Forelimb muscle (tissue), 1 donor: ENCODE measurements at places on chromosomes 3 and 15. TPM values are rescaled to one million over a fixed set of nuclear protein-coding genes. Genes with fewer than 3 reads are reported as not detected.
A peak's percentile ranks its signal among the peaks of the same experiment; 100 is the strongest.

DNA sequence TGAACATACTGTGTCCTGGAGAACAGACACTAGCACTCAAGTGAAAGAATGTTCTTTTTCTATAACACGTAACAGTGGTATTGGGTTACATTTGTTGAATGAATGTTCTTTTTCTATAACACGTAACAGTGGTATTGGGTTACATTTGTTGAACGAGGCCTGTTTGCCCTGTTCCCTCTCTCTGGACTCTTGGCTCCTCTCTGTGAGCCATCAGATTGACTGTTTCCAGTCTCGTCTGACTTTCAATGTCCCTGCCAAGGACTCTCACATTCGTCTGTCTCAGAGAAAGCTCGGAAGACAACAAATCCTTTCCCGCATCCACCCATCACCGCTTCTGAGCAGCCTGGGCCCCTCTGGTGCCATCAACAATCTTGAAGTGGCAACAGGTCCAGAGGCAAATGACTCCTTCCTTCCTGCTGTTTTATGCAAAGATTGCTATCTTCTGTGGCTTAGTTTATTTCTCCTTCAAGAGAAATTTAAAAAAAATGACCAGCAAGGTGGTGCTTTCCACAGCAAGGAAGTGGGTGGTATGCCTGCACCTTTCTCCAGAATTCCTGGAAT, 8.0 kb downstream of the TMEM45A start:
- DNase-seq, result no peak

ZNF660 gene
- polyA plus RNA-seq, result 4.1 TPM

- DNase-seq, result no peak
Measured at GRCh38 chr3:27971600-27971999, 249.5 kb upstream of the EOMES start.

- DNase-seq, result no peak
Measured at GRCh38 chr3:114714237-114714636, 420.4 kb downstream of the TIGIT start.

DNA sequence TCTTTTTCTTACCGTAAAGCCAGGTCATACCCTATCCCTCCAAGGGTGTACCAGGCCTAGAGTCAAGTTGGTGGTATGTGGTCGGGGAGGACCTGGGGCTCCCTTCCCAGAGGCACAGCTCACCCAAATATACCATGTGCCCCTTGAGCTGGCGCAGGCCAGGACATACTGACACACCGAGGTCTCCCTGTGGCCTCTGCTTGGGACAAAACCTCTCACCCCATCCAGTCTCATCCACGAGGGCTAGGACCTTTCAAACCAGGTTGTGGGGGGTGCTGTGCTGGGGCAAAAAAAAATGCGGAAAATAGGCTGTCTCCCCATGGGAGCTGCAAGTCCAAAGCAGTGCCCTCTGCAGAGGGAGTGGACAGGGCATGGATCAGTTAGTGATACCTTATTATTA, 22.8 kb downstream of the PTH1R start:
- DNase-seq, result no peak

- DNase-seq, result peak; percentile 17
Measured at GRCh38 chr15:67884514-67885174, 44.8 kb upstream of the RNU6-1 start.

- DNase-seq, result peak; percentile 46
Measured at GRCh38 chr3:42179110-42179725, 86.8 kb downstream of the CCK start.

- no peak for DNase-seq
Measured at GRCh38 chr3:182892226-182892625, 88.1 kb downstream of the DCUN1D1 start.

DNA sequence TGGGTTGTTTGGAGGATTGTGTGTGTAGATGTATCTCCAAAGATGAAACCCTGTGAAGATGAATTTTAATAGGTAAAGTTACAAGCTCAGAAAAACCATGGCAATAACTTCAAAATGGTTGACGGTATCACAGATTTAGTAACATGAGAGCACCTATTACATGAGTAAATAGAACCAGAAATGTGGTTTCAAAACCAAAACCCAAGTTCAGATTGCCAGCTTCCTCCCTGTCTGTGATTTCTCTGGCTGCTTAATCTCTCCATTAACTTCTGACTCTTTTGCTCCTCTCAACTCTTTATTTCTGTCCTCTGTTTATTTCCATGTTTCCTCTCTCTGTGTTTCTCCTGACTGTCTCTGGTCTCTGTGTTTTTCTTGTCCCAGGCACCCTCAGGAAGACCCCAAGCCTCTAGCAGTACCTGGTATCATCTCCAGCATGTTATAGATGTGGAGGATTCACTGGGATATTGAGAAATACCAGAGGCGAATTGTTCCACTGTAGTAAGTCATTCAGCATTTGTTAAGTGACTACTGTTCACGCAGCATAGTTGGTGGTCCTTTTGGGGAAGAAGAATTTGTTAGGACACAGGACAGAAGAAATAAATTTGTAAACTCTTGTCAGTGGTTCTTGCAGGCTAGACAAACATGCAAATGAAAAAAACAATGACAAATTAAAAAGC, 138.8 kb downstream of the BBX start:
- no peak for DNase-seq

- DNase-seq, result no peak
Measured at GRCh38 chr15:35496585-35496984, 49.4 kb downstream of the DPH6 start.

SCG5 gene
- 8.5 TPM for polyA plus RNA-seq

- no peak for DNase-seq
Measured at GRCh38 chr3:102511639-102512038, 76.8 kb downstream of the ZPLD1 start.

- no peak for DNase-seq
Measured at GRCh38 chr3:57755368-57755675, 787 bp upstream of the SLMAP start.

GRCh38 chr3:180749322-180749721, 70.0 kb upstream of the CCDC39 start:
- DNase-seq, result no peak

DNA sequence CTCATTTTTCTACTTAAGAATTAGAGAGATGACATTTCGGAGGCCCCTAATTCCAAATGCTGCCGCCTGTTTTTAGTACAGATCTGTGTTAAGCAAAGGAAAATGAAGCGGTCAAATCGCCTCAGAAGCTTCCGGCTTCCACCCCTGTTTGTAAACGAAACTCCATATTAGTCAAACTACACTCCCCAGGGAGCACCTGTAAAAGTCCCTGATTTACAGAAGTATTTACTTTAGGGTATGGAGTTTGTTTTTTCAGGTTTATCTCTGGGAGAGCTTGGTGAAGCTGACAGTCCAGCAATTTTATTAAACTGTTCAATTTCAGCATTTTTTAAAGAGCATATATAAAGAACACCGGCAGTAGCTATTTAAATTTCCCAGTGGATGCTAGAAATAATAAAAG, 319.8 kb downstream of the FHIT start:
- no peak for DNase-seq

CHRNA7 gene
- polyA plus RNA-seq, result 2.5 TPM

GRCh38 chr3:139280027-139280671, 63.7 kb upstream of the MRPS22 start:
- DNase-seq, result no peak

SUSD5 gene
- polyA plus RNA-seq, result 1.8 TPM

DNA sequence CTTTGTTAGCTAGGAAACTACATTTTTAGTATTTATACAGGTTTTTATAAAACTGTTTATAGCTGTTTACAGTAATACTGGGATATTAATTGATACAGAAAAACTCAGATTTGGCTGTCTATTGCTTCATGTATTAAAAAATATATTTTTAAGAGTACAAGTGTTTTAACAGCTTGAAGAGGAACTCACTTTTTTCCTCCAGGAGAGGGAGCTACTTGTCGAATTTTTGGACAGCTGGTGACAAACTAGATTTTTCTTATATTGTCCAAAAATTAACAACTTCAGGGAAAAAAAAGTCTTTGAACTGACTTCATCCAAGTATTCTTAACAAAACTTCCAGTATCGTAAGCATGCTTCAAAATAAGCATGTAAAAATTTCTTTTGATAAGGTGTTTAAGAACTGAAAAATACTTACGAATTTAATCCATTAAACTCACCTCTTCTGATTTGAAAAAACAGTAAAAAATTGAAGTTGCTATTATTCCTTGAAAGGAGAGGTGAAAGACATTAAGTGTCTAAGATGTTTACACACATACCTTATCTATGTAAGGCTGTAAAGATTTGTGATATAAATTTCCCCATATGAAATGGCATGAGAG, 4.0 kb downstream of the DIPK2A start:
- no peak for DNase-seq

DNA sequence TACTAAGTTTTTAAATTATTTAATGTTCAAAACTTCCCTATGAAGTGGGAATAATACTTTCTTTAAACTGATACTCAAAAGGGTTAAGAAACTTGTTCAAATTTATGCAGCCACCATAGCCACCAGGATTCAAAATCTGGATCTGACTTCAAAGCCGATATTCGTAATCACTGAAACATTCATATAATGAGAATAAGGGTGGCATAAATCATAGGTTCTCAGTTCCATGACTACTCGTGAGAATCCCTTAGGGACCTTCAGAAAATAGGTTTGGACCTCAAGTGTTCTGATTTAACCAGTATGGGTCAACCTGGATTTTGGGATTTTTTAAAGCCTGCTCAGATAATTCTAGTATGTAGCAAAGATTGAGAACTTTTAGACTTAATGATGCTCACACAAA, 160.6 kb downstream of the RBMS3 start:
- DNase-seq, result no peak

DNA sequence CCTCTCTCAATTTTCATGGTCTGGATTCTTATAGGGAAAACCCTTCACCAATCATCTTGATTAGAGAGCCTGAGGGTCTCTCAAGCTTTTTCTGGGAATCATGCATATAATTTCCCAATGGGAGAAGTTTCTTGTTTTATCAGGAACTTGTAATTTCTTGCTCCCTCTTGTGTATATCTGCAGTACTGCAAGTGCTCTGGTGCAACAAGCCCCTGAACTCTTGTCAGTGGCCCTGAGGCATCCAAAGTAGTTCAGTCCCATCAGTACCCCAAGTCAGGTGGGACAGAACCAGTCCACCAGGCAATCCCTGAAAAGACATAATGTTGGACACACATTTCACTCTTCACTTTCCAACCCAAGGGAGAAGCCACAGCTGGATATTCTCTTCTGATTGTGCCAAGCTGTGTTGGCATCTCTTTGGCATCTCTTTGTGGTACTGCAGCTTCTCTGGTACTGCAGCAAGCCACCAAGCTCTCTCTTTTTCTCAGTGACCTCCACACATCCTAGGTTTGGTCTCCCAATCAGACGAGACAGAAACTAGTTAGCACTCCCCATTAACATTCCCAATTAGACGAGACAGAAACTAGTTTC, 214.5 kb downstream of the ZIC4 start:
- peak; percentile 5 for DNase-seq

- no peak for DNase-seq
Measured at GRCh38 chr3:197149528-197149927, 119.9 kb upstream of the MELTF start.

DNA sequence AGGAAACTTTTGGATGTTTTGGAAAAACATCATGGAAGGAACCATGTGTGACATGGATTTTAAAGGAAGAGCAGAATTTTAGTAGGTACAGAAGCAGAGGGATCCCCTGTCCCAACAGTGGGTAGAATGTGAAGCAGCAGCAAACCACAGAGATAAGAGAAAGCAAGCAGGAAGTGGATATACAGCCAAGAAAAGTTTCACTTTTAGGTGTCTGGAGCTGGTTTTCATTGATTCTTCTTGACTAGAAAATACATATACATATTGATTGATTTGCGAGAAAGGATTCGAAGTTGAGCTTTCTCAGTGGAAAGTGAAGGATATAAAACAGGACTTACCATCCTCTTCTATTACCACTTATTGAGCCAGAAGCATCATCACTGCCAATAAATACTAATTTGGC, 133.5 kb downstream of the KCNMB2 start:
- no peak for DNase-seq

DNA sequence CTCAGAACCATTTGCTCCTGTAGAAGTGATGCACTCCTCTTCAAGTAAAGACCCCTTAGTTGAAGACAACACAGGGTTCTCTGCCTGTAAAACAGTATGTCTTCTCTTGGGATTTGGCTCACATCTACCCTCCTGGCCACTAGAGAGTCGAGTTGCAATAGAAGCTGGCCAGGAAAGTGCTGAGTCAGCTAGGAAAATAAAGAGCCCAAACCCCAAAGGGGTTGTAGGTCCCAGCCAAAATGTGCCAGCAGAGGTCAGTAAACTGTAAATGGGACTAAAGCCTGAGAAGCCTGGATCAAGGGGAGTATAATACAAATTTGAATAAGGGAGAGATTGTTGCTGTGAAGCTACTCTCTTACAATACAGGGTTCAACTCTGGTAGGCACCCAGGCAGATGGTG, 37.2 kb upstream of the THBS1 start:
- no peak for DNase-seq

DNA sequence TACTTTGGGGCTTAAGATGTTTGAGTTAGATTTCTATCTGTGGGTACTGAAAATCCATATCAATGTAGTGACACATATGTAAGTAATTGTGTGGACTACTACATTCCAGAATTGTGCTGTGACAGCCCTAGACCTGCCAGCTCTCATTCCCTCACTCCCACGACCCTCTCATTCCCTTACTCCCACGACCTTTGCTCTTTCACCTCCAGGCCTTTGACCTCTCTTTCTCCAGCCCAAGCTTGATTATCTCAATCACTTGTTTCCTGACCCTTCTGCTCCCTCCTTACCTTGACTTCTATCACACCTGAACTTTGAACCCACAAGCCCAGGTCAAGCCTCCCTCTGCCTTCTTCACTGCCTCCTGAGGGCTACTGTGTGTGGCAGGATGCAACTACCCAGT, 3.6 kb upstream of the RUVBL1 start:
- no peak for DNase-seq

GRCh38 chr3:195556390-195556789, 13.3 kb upstream of the PPP1R2 start:
- DNase-seq, result no peak

GRCh38 chr3:23576379-23576959, 229.3 kb upstream of the UBE2E1 start:
- DNase-seq, result no peak

GRCh38 chr3:143207338-143207961, 87.9 kb downstream of the CHST2 start:
- no peak for DNase-seq

MAP1A gene
- polyA plus RNA-seq, result 28.3 TPM

- DNase-seq, result no peak
Measured at GRCh38 chr3:186182850-186183249, 74.0 kb upstream of the ETV5 start.

DNA sequence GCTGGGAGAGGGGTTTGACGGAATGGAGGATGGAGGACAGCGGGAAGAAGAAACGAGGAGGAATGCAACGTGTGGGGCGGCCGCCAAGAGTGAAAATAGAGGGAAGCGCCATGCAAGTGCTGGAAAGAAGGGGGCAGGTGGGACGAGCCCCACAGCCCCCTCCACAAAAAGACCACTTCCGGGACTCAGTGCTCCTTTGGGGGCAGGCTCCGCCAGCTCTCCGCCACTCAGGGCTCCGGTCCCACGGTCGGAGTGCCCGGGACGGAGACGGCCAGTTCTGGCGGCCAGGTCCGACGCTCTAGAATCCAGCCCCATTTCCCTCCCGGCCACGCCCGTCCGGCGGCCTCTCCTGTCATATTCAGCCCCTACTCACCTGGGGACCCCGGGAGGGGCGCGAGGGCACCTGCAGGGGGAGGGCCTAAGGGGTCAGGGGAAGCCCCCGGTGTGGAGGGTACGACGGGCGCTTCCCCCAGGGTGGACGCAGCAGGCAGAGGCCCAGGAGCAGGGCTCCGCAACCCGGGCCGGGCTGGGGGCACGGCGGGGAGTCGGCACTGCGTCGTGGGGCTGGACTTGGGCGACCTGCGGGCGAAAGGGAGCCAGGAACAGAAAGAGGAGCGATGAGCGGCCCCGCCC, 25.5 kb upstream of the CSPG4 start:
- no peak for DNase-seq

- no peak for DNase-seq
Measured at GRCh38 chr15:57504599-57504940, 87.1 kb upstream of the MYZAP start.
